ENCODE measurements at places on chromosomes 7 and 10. TPM values are rescaled to one million over a fixed set of nuclear protein-coding genes. Genes with fewer than 3 reads are reported as not detected.

RELN gene
- not detected for total RNA-seq

C7orf57 gene
- 0.33 TPM for total RNA-seq

ZNF316 gene
- 15.7 TPM for total RNA-seq

NUDT1 gene
- 100 TPM for total RNA-seq

PILRB gene
- total RNA-seq = 37.5 TPM

RAPGEF5 gene
- total RNA-seq = 1.5 TPM

UTF1 gene
- not detected for total RNA-seq

- DNase-seq = no peak
Observed at GRCh38 chr7:134933460-134934068, 52.7 kb upstream of the AGBL3 start.

- DNase-seq = no peak
Observed at GRCh38 chr7:73668103-73668885, 663 bp downstream of the VPS37D start.

DNA sequence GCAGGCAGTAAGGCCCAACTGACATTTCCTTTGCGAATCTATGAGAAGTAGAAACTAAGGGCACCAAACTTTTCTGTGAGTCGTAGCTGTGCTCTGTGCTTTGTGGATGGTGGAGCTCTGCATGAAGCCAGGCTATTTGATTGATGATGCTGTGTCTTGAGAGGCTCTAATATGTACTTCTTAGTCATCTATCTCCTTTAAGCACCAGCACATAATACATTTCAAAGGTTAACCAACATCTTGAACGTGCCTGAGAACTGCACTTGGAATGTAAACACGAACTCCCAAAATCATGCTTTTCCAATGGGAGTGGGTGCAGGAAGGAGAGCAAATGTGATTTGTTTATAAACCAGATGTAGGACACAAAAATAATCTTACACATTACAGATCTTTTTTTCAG lies 411.6 kb downstream of the PARD3 start:
- no peak for DNase-seq

- peak; percentile 57 for DNase-seq
Observed at GRCh38 chr7:111012799-111013675, 77.9 kb upstream of the LRRN3 start.

Data from activated CD4-positive, alpha-beta T cell treated with anti-CD3 and anti-CD28 coated beads for 36 hours (primary cell).